Activated naive CD4-positive, alpha-beta T cell treated with anti-CD3 and anti-CD28 coated beads for 36 hours (primary cell): ENCODE measurements at places on chromosomes 2 and 18.

DNA sequence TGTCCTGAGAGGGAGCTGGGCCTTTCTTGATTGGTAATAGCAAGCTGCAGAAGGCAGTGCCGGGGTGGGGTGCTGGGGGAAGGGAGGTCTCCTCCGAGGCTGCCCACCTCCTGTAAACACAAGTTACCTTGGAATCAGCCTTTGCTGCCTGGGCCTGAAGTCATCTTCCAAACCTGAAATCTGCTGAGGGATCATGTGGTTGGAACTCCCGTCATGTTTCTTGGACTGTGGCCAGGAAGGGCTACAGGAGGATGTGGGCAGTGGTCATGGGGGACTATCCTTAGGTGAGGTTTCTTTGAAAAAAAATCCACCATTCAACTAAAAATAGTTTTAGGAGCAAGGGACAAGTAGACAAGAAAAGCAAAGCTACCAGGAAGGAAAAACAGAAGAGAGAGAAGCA is 74.2 kb downstream of the CDK15 start:
- DNase-seq, result no peak

DNA sequence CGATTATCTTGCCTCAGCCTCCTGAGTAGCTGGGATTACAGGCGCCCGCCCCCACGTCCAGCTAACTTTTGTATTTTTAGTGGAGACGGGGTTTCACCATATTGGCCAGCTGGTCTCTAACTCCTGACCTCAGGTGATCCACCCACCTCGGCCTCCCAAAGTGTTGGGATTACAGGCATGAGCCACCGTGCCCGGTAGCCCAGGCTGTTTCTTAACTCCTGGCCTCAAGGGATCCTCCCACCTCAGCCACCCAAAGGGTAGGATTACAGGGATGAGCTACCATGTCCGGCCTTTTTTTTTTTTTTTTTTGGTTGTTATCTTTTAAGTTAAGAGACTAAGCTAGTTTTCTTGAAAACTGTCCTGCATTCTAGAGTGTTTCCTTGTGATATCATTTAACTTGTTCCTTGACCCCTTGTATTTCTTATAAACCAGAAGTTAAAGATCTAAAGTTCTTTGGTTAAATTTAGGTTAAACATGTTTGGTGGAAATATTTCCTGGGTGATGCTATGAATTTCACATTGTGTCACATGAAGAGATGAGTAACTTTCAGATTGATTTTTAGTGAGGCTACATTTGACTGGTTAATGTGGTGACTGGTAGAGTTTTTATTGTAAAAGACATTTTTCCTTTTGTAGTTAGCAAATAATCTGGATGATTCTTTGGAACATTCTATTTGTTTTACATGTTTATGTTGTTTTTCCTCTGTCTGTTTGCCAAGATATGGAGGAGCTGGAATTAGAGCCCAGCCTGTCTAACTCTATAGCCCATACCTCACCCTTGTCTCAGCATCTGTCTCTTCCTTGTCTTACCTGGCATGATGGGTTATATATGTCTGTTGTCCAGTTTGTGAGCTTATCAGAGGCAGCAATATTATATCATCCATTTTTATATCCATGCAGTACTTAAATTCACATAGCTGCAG is 5.2 kb downstream of the NCAPH start:
- DNase-seq, result no peak

DNA sequence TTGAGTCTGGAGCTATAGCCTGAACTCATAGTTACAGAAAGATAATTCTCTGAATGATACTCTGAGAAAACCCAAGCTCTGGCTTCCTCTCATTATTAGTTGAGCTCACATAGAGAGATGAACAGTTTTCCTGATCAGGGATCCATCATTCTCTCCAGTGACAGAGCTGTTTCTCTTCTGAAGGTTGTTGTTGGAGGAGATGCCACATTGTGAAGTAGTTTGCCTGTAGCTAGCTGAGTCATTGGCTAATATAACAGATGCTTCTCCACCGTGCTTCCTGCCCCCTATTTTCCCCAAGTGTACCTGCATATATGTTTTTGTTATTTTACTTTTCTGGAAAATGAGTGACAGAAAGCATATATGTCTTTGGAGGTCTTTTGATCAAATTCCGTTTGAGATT is 64.6 kb downstream of the OSBPL6 start:
- no peak for DNase-seq

- no peak for DNase-seq
Measured at GRCh38 chr2:120847700-120848321, 112.1 kb downstream of the GLI2 start.

- no peak for DNase-seq
Measured at GRCh38 chr2:190947141-190947540, 66.5 kb downstream of the GLS start.

DNA sequence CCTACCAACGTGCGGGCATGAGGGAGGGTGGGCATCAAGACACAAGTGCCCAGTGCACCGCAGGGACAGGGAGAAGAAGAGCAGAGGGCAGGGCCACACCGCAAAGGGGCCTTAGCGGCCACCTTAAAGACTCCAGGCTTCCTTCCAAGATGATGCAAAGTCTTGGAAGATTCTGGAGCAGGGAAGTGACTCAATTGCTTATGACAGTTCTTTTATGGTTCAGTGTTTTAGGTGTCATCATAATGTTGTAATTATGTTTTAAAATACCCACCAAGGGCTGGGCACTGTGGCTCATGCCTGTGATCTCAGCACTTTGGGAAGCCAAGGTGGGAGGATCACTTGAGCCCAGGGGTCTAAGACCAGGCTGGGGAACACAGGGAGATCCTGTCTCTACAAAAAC is 44.5 kb upstream of the SEMA4C start:
- no peak for DNase-seq
